Fibroblast of the aortic adventitia (primary cell): ENCODE measurements at places on chromosomes 6 and 20.

GRCh38 chr20:32894026-32894483 lies 35.3 kb downstream of the EFCAB8 start:
- peak; percentile 3 for DNase-seq

DNA sequence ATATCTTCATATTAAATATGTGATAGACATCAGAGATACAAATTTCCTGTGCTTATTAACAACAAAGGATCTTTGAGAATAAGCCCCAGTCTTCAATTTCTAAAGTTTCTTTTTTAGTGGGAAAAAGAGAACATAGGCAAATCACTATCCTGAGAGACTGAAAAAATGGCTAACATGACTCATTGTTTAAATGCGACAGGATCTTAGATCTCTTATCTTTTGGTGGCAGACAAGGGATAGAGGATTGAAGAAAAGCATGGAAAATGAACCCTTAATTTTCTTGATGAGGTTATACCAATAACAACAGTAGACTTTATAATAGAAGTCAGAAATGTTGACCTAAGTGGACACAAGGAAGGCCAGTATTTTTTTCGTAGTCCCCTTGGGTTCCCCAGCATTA lies 178.6 kb upstream of the MAP3K7 start:
- DNase-seq = no peak

DNA sequence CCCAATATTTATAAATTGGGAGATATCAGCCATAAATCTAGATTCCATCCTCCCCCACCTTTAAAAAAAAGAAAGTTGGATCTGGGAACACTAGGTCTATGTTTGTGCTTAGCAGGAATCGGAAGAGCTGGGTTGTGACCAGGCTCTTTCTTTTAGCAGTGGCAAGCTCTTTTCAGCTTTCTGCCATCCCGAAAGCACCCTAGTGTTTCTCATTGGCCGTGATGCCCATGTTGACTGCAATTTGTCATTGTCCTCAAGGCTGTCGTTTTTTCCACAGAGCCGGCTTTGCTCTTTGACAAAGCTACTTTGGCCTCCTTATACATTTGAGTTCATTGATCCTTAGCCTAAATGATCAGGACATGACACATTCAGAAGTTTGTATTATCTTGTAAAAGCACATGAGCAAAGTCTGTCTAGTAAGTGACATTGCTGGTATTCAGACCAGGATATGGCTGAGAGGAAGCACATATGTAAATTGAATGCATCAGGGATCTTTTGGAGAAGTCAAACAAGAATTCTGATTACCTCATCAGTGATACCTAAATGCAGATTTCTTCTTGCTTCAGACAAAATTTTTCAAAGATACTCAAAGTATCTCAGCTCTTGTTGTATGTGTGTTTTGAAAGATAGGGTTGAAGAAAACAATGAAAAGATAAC lies 50.1 kb downstream of the CARMIL1 start:
- DNase-seq = no peak

- DNase-seq = no peak
Observed at GRCh38 chr20:37372441-37372840, 26.5 kb downstream of the SRC start.

- DNase-seq = no peak
Observed at GRCh38 chr6:107574856-107575255, 84.9 kb downstream of the SOBP start.

- no peak for DNase-seq
Observed at GRCh38 chr20:21074605-21075336, 31.4 kb downstream of the LINC00237 start.

- peak; percentile 86 for DNase-seq
Observed at GRCh38 chr20:58645412-58645968, 5.6 kb upstream of the STX16 start.
